Mucosa of gallbladder (tissue), 1 donor: ENCODE measurements at places on chromosomes 13 and 19.

DNA sequence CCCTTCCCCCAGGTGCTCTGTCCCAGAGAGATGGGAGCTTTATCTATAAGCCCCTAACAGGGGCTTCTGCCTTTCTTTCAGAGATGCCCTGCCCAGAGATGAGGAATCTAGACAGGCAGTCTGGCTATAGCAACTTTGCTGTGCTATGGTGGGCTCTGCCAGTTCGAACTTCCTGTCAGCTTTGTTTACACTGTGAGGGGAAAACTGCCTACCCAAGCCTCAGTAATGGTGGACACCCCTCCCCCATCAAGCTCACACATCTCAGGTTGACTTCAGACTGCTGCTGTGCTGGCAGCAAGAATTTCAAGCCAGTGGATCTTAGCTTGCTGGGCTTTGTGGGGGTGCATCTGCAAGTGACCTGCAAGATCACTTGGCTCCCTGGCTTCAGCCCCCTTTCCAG lies 21.5 kb downstream of the CYSLTR2 start:
- no peak for DNase-seq

- DNase-seq = no peak
Measured at GRCh38 chr13:110017379-110017778, 231.0 kb upstream of the IRS2 start.

- DNase-seq = no peak
Measured at GRCh38 chr19:8030960-8031359, 21.6 kb upstream of the CCL25 start.

DNA sequence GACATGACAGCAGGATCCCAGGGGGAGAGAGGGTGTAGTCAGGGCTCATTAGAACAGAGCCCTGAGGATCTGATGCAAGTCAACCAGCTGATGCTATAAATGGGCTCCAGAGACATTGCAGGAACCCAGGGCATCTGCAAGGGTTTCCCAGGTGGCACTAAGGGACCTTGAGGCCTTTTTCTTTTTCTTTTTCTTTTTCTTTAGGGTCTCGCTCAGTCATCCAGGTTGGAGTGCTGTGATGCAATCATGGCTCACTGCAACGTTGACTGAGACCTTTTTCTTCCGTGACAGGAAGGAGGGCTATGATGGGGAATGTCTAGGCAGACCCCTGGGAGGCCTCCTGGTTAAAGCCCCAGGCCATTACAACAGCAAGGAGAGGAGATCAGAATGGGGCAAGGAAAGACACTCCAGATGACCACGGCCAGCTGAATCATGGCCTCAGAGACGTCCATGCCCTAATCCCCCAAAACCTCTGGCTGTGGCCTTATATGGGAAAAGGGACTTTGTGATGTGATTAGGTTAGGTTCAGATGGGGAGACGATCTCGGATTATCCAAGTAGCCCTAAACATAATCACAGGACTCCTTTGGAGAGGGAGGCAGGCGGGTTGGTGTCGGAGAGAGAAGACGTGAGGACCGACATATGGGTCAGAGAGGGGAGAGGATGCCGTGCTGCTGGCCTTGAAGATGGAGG lies 4.5 kb upstream of the FCGRT start:
- no peak for DNase-seq

DNA sequence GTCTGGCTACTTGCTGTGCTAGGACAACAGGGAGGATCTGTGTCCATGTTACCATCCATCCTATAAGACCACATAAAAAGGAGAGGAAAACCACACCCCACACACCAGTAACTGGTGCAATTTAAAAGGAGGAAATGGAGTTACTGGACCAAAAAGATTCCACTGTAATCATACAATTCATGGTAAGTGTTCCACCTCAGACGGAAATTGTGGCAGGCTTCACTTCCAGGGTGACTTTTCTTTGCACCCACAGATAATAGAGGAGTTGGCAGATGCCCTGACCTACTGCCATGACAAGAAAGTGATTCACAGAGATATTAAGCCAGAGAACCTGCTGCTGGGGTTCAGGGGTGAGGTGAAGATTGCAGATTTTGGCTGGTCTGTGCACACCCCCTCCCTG lies 2.4 kb downstream of the AURKC start:
- DNase-seq = no peak

DNA sequence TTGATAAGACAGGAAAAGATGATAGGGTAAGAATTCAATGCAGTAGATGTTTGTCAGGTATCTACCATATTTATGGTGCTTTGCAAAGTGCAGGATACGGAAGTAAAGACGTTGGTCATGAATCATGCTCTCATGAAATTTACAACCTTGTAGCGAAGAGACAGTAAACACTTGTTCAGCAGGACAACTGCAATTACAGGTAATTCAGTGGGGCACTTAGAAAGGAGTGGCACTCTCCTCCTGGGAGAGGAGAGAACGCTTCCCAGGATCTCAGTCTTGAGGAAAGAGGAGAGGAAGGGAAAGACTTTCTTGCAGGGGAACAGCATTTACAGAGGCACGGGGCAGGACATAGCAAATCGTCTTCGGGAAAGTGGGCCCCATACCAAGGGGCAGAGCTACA lies 46.4 kb downstream of the SOX1 start:
- no peak for DNase-seq

- no peak for DNase-seq
Measured at GRCh38 chr19:7921302-7921966, 1.3 kb downstream of the SNAPC2 start.

- no peak for DNase-seq
Measured at GRCh38 chr13:44400736-44401135, 27.1 kb downstream of the SERP2 start.

GRCh38 chr19:42134535-42135070 lies 2.4 kb upstream of the POU2F2 start:
- no peak for DNase-seq

GRCh38 chr13:82833923-82834322 lies 1048.4 kb downstream of the SLITRK1 start:
- no peak for DNase-seq

- DNase-seq = no peak
Measured at GRCh38 chr19:7605490-7606222, 10.0 kb downstream of the CAMSAP3 start.

DNA sequence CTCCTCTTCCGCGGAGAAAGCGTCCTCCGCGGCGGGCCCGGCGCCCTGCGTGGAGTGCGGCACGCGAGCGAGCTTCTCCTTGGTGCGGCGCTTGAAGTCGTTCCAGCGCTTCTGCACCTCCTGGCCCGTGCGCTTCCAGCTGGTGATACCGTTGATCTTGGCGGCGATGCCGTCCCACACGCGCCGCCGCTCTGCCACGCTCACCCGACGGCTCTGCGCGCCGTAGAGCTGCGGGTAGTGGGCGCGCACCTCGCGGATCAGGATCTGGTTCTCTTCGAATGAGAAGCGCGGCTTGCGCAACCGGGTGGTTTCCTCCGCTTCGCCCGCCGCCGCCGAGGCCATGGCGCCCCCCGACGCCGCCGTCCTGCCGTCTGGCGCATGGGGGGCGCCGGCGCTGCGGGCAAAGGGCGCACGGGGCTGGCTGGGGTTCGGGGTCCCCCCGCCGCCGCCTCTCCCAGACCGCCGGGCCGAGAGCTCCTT lies 941 bp downstream of the MYPOP start:
- DNase-seq = no peak

- no peak for DNase-seq
Measured at GRCh38 chr13:110242615-110243014, 64.3 kb downstream of the COL4A1 start.

DNA sequence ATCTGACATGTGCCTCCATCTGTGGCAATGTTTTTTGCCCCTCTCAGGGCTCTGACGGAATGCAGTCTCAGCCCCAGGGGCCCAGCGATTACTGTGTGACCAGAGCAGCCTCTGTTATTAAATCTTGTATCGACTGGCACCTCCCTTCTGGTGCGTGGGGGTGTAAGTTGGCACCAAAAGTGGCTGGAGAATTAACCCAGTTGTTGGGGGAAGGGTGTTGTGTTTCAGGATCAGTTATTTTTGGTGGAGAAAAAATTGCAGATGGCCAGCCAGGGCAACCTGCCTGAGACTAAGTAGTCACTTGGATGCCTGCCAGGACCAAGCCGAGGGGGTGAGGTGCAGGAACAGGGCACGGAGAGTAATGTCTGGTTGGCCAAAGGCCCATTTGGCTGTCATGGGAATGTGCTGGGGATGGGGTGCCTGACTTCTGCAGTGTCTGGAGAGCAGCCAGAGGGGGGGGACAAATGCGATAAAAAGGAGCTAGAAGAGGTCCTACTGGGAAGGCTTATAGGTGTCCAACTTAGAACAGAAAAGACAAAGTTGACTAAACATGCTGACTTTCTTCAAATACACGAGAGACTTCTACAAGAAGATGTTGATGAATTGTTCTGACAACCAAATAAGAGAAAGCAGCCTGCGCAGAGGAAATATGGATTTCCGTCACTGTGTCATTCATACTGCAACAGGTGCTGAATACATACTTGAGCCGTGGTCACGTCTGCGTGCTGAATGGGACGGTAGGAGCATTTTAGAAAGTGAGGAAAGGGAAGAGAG lies 69.8 kb downstream of the SIAH3 start:
- peak; percentile 23 for DNase-seq
